ENCODE measurements at places on chromosomes 1 and 21.

DNA sequence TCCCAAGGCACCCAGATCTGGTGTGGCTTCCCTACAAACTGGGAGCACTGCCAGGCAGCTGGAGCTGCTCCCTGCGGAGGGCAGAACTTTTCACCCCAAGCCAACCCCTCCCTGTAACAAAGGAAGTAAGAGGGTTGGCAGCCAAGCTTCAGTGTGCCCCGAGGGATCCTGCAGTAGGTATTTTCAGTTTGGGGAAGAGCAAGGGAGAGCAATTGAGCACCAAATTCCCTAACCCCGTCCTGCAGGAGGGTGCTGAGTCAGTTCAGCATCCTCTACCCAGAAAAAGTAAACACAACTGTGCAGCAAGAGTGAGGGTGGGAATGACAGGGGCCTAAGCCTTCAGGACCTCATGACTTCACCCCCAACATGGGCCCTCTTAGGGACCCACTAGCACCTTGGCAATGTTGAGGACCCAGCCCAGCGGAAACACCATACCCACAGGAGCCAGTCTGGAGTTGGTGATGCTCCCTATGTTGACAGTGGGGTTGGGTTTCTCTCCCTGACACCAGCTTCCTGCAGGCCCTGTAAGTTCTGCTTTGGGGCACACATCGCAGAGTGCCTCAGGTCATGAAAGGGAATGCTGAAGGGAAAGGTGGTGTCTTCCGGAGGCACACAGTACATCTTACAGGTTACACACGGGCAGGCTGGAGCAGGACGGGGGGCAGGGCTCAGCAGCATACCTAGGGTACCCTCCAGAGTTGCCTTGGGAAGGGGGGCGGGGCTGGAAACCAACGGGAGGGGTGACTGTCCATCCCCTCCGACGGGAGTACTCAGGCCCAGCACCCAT is 14.8 kb downstream of the SH3BP5L start:
- no peak for DNase-seq

DNA sequence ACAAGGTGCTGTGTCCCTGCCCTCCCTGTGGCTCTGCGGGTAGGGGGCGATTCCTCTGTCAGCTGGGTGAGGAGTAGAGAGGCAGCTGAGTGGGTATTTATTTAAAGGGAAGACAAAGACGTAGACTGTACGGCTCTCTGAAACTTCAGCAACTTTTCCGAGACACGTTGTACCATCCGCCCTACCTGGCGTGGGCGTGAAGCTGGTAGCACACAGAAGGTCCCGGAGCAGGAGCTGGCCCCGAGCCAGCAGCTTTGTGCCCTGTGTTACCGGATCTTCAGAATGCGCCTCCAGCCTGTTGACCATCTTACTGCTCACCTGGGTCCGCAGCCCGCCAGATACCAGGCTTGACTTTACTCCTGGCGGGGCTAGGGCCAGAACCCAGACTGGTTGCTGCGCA is 34.9 kb downstream of the PRKCZ start:
- no peak for DNase-seq

DNA sequence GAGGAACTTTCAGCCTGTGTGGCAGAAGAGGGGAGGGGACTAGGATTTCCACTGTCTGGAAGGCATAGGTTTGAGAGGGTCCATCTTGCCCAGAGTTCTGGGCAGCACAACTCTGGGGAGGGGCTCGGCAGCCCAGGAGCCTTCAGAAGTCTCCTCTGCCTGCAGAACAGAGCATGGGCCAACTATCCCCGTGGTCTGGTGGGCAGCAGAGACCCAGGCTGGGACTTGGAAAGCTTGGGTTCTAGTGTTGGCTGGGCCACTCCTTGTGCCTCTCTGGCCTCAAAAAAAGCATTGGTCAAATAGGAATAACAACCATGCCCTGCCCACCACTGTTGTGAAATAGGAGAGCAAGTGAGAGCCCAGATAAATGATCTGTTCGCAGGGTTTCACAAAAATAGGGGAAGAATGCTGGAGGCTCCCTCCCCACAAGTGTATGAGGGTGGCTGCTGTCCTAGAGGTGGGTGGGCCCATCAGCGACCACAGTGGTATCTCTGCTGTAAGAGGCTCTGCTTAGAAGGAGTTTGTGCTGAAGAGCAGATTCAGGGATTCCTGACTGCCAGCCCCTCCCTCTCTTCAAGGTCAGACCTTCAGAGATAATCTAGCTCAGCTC is 8.9 kb downstream of the EPHA10 start:
- no peak for DNase-seq

DNA sequence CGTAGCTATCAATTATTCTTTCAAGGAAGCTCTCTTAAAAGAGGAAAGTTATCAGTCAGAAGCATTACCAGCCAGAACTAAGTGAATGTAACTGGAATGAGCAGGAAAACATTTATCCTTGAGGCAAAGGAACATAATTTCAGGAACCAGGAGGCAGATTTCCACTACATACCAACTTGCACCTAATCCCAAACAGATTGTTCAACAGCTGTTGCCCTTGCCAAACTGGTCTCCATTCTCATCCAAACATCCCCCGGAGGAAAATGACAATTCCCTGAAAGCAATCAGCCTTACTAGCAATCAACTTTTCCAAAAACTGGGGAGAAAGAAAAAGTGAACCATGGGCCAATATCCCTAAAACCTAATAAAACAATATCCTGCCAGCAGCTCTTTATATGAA is 35.0 kb downstream of the ENAH start:
- no peak for DNase-seq

GRCh38 chr1:10529765-10530164 is 55.0 kb downstream of the PEX14 start:
- peak; percentile 58 for DNase-seq

- no peak for DNase-seq
Observed at GRCh38 chr1:1101503-1101902, 14.4 kb downstream of the C1orf159 start.

GRCh38 chr1:20107796-20108195 is 11.5 kb downstream of the PLA2G2D start:
- no peak for DNase-seq

DNA sequence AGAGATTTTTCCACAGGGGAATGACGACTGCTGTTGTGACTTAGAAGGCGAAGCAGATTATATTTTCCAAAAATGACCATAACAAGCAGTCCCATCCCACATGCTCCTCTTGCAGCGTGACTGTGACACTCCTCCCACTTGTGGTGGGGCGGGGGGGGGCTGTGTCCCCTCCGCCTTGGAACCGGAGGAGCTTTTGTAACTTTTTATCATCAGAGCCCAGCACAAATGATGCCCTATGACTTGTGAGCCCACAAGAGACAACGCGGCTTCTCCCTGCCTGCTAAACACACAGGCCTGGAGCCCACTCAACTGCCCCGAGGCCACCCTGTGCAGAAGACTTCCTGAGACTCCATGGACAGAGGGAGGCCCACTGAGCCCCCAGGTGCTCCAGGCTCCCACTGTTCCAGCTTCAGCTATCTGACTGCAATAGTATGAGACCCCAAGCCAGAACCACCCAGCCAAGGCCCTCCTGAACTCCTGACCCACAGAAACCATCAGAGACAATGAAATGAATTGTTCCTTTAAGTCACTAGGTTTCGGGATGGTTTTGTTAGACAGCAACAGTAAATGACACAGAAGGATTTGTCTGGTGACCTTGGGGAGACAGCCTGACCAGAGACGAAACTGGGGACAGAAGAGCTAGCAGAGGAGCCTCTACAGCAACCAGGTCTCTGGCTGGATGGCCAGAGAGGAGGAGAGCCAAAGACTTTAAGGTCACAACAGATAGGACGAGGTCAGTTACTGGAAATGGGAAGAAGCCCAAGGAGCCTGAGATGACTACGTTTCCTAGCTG is 58.8 kb downstream of the CAPZB start:
- no peak for DNase-seq

- DNase-seq, result peak; percentile 85
Observed at GRCh38 chr1:41416552-41417334, 55.5 kb downstream of the FOXO6 start.

DNA sequence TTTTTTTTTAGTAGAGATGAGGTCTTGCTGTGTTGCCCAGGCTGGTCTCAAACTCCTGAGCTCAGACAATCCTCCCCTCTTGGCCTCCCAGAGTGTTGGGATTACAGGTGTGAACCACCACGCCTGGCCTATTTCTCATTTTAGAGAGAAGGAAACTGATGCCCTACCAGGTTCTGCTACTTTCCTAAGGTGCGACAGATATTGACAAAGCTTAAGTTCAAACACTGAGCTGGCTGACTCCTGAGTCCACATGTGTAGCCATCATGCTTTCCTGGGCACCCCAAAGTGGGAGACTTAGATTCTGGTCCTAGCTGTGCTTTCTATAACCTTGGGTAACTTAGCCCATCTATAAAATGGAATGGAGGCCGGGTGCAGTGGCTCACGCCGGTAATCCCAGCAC is 5.1 kb upstream of the TMEM222 start:
- no peak for DNase-seq

GRCh38 chr1:93005252-93005598 is 44.0 kb upstream of the DIPK1A start:
- no peak for DNase-seq

GRCh38 chr1:164772635-164773034 is 213.7 kb downstream of the PBX1 start:
- no peak for DNase-seq

GRCh38 chr1:63688302-63688890 is 85.4 kb upstream of the ROR1 start:
- no peak for DNase-seq

DNA sequence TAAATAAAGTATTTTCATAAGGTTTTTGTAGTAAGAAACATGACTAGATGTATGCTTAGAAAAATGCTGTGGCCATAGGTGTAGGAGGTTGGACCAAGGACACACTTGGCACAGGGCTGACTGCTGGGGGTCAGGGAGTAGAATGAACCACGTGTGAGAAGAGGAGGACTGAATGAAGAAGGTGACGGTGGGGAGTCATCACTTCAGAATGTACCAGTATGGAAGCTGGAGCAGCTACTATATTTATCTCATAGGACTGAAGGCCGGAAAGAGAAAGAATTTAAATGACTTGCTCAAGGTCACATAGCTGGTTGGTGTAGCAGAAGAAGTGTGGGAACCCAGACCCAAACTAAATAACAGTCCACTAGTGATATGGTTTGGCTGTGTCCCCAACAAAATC is 79.8 kb upstream of the HAO2 start:
- no peak for DNase-seq

DNA sequence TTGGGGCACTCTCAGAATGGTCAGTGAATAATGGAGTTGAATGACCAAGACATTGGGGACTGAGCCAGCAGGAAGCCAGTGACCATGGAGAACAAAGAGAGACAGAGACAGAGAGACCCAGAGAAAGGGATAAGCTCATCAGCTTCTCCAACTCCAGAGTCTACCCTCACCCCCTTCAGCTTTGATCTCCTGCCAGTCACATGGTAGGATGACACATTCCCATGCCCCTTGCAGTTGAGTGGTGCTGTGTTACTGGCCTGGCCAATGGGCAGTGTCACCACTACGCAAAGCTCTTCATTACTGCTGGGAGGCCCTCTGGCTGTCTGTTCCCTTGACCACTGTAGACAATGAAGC is 643.5 kb downstream of the AJAP1 start:
- no peak for DNase-seq

DNA sequence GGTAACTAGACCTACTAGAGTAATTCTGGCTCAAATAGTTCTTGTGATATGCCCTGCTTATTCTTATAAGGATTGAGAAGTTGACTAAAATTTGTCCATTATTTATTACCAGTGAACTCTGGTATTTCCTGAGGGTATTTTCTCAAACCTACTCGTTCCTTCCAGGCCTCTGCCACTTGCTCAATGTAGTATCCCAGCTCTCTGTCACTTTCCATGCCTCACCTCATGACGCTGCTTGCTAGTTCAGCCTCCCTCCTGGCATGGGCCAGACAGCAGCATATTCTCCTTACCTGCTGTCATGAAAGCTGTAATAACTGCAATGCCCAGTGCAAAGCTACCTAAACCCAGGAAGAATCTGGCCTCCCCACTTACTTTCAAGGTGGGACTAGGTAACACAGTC is 602.9 kb upstream of the ADAMTS5 start:
- no peak for DNase-seq

DNA sequence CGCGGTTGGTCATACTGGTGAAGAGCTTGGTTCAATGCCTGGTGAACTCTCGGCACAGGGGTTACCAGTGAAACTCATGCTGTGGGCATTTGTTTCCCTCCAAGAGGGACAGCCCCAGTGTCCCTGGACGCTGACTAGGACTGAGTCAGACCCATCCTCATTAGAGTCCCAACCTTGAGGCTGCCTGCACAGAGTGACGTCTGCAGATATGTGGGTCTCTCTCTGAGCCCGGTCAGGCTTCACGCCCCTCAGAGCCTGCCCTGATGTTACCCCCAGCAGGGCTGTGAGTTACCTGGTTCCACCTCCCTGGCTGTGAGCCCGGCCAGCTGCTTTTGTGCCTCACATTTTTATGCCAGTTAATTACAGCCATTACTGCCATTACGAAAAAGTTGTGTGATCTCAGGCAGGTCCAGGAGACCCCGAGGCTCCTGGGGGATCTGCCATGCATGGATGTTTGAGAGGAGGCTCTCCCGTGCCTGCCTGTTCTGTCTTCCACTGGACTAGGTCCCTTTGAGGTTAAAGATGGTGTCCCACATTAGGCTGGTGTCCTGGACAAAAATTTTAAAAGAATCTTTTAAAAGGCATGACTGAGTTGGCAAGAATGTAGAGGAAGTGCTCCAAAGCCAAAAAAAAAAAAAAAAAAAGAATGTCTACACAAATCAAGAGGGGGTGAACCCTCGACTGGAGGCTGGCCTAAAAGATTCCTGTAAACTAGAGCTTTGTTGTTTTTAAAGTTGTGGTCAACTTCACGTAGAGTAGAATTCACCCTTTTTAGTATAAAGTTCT is 36.6 kb upstream of the PADI1 start:
- DNase-seq, result no peak

- DNase-seq, result no peak
Observed at GRCh38 chr1:236489710-236490377, 33.9 kb upstream of the LGALS8 start.

DNA sequence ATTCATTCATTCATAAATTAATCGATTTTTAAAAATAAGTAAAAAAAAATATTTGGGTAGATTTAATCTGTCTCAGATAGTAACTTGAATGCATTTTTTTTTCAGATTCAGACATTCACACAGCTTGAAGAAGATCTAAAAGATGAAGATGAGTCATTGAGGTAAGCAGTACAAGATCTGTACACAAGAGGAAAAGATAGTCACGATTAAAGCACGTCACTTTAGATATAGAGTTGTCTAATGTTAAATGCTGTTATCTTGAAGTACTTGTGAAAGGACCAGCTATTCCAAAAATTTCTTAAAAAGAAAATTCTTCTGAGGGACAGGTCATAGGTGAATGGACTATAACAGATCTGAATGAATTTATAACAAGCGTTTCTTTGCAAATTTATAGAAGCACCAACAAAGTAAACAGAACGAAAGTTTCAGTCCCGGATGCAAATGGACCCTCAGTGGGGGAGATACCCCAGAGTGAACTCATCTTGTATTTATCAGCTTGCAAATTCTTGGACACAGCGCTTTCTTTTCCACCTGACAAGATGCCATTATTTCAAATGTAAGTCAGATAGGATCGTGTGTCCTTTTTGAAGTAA is 31.2 kb upstream of the MORC3 start:
- DNase-seq, result no peak

DNA sequence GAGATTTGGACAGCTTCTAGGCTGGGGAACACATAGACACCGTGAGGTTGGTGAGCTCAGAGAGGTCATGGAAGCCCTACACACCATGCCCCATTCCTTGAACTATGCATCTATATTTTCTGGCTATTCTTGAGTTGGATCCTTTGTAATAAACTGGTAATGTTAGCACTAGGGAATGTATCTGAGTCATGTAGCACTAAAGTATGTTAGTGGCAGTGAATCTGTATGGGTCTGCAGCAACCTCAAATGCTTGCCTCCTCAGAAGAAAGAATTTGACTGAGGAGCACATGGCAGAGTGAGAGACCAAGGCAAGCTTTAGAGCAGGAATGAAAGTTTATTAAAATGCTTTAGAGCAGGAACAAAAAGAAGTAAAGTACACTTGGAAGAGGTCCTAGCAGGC is 43.7 kb upstream of the LRRC7 start:
- DNase-seq, result no peak
